HFFc6 (cell line): ENCODE measurements at places on chromosomes 11 and 22.

DNA sequence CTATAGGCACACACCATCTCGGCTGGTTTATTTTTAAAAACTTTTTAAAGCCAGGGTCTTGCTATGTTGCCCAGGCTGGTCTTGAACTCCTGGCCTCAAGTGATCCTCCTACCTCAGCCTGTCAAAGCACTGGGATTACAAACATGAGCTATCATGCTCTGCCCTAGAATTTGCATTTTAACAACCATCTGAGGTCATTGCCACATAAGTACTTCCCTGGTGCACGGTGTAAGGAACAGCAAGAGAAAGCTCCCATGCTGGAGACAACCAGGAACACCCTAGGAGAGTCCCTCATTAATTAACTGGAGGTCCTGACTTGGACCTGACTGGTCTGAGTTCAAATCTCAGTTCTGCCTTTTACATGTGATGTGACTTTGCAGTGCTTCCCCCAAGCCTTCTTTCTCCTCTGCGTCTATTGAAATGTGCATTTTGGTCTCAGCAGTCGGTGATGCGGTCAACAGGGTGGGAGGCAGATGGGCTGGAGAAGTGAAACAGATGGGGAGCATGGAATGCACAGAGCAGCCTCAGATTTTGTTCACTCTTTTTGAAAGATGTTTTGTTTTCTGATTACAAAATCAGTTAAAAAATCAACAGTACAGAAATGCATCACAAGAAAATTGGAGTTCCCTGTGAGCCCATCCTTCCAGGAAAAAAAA is 146.5 kb downstream of the MYO18B start:
- no peak for DNase-seq

- no peak for DNase-seq
These were observed 5.4 kb upstream of the TMEM86A start for GRCh38 chr11:18692941-18693760.

DNA sequence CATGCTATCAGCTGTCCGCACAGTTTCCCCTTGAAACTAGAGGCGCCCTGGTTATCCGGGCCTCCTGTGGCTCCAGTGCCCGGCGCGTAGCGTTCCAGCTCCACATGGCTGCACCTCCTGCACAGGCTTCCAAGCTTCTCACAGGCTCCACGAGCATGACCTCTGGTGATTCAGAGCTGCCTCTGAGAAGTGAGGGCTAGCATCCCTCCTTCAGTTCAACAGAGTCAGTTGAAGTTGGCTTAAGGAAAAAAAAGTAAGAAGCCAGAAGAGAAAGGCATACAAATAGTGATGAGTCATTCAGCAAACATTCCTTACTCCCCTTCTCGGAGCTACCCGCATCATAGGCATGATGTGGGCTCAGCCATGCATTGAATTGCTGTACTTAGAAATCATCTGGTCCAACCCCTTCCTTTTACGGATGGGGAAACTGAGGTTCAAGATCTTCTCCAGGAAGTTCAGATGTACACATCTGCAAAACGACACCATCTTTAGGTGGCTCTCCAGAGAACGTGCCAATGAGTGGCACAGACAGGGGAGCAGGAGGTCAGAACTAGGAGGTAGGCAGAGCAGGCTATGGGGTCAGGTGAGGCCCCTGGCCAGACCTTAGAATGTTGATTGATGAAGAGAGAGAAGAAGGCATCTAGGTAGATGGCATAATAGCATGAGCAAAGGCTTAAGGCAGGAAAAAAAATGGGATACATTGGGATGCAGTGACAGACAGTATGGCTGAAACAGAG is 216.3 kb upstream of the TBCEL start:
- DNase-seq: peak; percentile 77

DNA sequence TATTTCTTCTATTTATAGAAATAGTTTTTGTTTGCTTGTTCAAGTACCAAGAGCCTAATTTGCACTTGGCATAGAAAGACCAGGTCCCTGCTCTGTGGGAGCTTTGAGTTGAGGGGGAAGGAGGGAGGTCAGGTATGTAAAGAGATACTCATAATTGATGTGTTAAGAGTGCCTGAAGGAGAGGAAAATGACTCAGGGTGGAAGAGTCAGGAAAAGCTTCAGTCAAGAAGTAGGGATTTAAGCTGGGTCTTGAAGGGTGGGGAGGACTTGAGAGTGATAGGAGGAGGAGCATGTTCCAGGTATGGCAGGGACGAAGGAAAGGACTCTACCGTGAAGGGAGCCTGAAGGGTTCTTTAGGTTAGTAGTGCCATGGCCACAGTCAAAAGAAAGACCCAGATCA is 9.0 kb downstream of the RBX1 start:
- DNase-seq: no peak

DNA sequence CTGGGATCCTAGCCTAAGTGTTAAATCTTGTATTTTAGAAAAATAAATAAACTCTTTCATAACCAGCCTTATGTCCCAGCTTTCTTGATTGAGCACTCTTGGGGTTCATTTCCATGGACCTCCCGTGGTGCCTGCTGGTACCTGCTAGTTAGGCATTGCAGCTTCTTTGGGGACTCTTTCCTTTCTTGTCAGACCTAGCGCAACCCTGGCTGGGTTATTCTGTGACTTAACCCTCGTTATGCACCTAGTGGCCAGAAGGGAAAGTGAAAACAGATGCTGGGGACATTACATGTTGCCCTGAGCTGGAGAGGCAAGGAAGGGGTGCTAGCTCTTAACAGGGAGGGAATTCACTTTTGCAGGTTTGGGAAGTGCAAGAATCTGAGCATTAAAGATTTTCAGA is 46.8 kb downstream of the APIP start:
- DNase-seq: no peak

DNA sequence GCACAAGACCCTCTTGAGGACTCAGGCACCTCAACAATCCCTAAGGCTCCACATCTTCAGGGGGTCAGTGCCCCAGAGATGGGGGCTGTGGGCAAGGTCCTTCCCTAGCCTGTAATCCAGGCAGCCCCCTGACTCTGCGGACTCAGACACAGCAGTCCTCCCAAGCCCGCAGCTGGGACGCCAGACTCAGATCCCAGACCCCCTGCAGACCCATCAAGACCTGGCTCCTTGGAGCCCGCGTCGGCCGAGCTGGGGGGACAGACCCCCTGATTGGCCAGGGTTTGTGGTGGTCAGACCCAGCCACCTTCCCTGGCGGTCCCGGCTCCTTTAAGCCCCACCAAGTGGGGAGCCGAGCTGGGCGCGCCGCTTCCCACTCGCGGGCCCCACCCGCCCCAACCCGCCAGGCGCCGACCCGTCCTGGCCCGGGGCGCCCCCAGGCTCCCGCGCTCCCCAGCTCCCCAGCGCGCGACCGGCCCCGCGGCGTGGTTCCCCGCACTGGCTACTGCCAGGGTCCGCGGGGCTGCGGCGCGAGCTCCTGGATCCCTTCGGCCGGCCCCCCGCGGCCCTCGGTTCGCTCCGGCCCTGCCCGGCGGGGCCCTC is 458 bp downstream of the OSBPL5 start:
- no peak for DNase-seq

DNA sequence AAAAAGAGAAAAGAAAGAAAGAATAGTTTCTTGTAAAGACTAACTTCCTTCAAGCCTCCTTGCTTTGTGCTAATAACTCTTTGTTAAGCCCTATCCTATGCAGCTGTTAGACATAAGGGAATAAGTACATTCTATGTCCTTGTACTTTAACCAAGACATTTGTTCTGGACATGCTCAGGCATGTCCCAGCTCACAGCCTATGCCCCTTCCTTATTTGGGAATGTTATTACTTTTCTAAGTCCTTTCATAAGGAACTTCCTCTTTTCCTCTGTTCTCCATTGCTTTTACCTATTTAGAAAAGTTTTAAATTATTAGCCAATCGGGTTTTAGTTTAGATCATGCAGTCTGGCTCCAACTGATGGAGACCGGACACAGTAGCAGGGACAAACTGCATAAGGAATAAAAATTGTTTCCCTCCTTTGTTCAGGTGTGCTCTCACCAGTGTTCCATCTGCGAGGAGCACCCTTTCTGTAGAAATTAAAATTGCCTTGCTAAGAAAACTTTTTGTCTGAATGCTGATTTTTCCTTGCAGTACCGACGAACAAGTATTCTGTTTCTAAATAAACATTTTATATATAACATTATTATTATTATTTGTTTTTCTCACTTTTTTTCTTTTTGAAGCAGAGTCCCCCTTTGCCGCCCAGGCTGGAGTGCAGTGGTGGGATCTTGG is 21.6 kb upstream of the SPINDOC start:
- DNase-seq: no peak

GRCh38 chr11:99176430-99176829 is 155.7 kb downstream of the CNTN5 start:
- DNase-seq: no peak

GRCh38 chr22:31488988-31489617 is 539 bp downstream of the EIF4ENIF1 start:
- no peak for DNase-seq

GRCh38 chr11:37502202-37502601 is 904.2 kb upstream of the RAG2 start:
- DNase-seq: no peak

DNA sequence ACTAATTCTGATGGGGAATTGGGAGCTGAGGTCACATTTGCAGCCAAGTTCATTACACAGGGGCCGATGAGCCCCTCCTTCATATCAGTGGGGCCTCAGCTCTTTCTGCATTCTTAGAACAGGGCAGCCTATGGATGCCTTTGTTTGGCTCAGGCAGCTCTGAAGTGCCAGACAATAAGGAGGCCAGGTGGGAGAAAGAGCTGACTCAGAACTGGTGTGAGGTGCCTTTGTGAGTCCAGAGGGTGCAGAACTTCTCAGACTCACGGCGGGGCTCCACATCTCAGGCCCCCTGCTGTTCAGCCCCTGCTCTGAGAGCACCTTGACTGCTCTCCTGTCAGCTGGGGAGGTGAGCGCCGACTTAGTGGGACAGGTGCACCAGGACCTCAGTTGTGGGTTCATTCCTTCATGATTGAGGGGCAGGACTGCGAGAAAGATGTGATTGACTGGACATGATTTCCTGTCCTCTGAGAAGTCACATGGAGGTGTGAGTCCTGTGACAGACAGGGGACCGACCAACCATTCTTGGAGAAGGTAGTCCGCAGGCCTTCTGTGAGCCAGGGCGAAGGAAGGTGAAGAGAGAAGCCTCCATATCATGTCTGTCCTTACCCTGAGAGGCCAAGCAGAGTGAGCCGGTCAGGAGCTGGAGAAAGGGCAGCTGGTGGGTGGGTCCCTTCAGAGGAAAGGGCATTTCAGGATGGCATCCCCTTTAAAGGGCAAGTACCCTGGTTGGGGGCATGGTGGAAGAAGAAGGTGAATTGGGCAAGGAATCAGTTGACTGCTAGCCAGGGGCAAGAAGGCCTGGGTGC is 245.0 kb upstream of the TBCEL start:
- DNase-seq: no peak
